Esophagus mucosa (tissue), 1 donor: ENCODE measurements at places on chromosomes 12 and 14. TPM values are rescaled to one million over a fixed set of nuclear protein-coding genes. Genes with fewer than 3 reads are reported as not detected.

Gene BCL2L14
- 0.24 TPM for total RNA-seq

Gene MMAB
- total RNA-seq: 74.2 TPM

Gene SRGAP1
- 5.8 TPM for total RNA-seq

Gene LRRC43
- 0.12 TPM for total RNA-seq

Gene PAPLN
- total RNA-seq: 5.1 TPM

Gene LEMD3
- total RNA-seq: 14.1 TPM

Gene C2CD5
- total RNA-seq: 19.1 TPM

DNA sequence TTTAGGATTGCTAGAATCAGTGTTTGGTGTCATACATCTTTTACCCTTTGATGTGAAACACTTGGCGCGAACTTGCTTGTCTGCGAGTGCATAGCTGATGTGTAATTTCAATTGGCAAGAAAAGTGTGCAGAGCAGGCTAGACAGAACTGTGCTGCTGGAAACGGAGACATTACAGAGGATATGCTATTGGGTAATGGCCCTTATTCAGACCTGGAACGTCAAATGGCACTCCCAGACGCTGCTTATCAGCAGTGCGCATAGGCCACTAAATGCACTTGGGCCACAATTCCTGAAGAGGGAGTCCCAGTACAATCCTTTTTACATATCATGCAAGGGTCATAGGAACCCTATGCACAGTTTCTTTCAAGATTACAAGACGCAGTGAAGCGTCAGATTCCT, 15.7 kb upstream of the SLC10A1 start:
- peak; percentile 62 for ATAC-seq

DNA sequence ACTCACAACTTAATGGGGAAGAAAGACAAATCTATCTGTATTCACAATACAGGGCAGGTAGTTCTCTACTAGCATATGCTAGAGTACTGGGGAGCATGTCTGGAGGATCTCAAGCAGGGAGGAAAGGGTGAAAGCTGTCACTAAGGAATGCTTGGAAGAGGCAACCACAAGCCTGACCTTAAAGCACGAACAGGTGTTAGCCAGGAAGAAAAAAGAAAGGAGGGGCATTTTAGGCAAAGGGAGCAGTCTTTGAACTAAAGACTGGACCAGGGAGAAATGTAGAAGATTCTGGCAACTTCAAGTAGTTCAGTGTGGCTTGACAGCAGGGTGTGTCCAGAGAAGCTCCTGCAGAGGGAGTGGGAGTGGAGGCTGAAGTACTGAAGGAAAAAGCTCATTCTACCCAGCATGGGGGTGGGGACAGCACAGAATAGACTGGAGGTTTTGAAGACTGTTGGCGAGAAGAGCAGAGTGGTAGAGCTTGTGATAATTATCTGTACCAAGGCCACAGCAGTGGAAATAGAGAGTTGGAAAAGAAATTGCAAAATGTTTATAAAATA, 50.9 kb downstream of the AP5M1 start:
- no peak for ATAC-seq

DNA sequence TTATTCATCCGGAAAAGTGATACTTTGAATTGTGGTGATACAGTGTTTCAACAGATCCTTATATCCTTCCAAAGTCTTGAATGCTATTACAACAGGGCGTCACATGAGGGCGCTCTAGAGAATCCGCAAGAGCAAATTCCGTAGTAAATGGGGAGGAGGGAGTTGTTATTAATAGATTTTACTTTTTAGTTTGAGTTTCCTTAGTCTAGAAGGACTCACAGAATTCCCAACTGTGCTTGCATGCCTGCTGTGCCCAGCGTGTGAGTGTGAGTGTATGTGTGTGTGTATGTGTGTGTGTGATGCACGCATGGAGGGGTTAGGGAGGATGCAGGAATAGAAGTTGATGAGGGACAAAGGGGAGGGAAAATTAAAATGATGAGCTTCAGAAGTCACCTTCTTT, 375.3 kb downstream of the C12orf75 start:
- ATAC-seq: peak; percentile 23

GRCh38 chr14:71448431-71449315, 483.6 kb upstream of the RGS6 start:
- peak; percentile 77 for ATAC-seq

DNA sequence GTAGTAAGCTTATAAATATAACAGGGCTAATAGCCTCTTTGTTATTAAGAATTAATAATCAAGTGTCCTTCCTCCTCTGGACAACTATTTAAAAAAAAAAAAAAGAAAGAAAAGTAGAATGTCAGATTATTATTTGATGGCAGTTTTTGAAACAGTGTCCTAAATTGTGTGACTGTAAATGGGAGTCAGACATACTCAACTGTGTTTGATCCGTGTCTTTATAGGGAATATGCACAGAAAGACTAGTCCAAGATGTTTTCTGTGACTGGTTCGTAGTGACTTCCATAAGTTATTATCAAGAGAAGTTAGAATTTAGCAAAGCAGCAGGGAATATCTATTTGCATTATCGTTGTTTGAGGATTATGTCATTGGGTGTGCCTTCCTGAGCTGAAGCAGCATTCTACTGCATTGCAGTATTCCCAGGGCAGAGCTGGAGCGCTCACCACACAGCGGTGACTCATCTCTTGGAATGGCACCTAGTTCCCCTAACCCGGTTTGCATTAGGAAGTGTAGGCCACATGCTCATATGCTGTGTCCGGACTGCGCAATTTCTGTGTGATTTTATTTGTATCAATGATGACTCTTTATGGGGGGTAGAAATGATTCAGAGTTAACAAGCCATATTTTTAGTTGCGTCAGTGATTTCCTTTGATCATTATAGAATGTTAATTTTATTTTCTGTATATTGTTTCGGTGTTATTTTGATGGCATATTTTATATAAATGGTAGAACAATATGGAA, 7.9 kb downstream of the DYNC1H1 start:
- ATAC-seq: peak; percentile 99

GRCh38 chr12:50066402-50066801, 9.0 kb downstream of the ASIC1 start:
- ATAC-seq: no peak

DNA sequence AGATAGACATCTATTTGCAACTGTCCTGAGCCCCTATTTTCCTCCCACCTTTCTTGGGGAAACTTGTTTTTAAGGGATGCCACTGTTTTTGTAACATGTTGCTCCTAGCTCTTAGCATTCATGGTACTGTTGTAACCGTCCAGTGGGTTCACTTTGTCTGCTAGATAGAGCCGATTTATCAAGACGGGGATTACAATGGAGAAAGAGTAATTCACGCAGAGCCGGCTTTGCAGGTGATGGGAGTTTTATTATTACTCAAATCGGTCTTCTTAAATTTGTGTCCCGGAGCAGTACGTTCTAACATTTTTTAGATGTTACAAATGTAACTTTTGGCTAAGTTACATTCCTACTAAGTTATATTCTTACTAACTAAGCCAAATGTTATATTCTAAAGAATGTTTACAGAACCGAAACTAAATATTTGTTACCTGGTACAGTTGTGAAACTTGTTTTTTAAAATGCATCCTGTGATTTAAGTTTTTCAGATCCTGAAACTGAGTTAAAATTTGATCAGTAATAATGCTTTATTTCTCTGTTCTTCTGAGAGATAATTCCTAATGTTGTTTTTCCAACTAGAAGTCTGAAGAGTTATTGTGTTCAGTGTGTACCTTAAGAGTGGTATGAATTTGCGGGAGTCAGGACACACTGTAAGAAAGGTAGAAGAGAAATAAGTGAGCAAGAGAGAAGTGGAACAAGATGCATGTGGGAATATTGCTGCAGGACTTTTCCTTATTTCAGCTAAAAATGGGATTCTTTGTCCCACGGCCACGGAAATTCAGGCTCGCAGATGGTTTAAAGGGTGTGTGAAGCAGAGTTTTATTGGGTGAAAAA, 20.6 kb upstream of the CLEC2D start:
- peak; percentile 3 for ATAC-seq

- no peak for ATAC-seq
Observed at GRCh38 chr12:80212938-80213645, 113.8 kb downstream of the OTOGL start.

DNA sequence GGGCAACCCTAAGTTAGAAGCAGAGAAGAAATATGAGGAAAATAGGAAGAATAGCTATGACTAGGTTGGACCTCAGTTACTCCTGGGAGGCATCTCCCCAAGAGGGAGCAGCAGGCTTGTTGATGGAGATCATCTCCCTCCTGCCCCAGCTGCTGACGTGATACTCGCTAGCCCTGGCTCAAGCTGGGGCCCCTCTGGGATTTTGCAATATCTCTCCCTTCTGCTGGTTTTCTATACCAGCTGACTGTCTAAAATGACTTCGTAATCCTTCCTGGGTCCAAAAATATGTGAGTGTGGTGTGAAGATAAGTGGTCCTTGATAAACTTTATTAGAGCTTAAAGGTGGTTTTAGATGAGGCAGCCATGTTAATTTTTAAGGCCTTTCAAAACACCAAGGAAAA, 4.5 kb upstream of the HECTD4 start:
- no peak for ATAC-seq

DNA sequence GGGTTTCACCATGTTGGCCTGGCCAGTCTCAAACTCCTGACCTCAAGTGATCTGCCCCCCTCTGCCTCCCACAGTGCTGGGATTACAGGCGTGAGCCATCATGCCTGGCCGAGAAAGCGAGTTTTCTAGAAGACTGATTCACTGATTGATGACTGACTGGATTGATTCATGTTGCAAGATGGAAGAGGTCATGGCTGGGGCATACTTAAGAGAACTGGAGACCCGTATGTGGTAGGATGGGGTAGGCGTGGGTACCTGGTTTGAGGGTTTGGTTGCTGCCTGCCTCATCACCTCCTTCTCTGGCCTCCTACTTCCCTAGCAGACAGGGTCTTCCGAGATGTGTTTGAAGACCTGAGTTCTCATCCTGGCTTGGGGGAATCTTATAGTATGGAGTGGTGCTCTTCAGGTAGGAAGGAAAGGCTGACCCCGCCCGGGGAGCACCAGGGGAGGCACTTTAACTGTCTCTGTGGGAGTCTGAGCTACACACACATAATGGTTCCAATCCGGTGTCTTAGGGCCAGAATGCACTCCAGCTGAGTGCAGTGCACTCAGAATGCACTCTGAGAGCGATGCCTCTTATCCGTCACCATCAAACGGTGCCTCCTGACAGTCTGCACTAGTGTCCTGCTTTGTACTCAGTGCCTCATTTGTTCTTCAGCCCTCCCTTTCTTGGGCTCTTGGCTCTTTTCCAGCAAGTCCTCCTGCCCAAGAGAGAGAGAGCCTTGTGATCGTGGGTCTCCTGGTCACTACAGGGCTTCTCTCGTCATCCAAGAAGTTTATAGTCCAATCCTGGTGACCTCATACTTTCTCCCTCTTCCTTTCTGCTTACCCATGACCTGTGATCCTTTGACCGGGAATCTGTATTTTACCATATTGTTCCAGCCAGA, 19.7 kb downstream of the PLEKHG3 start:
- ATAC-seq: peak; percentile 19

DNA sequence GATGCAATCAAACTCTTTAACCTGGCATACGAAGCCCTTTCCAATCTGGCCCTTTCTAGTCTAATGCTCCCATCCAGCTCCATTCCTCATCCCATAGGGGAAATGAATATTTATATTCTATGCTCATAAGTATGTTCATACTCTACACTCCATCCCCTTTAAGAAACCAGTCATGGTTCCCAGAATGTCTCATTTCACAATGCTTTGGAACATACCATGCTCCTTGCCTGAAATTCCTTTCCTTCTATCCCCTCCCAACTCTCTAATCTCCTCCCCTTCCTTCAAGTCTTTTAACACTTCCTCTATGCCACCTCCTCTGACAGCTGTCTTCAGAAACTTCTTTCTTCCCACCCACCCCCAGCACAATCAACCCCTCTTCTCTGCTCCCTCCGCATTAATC, 207.0 kb upstream of the CAND1 start:
- no peak for ATAC-seq

- ATAC-seq: peak; percentile 2
Observed at GRCh38 chr12:6620137-6620884, 13.1 kb upstream of the CHD4 start.

DNA sequence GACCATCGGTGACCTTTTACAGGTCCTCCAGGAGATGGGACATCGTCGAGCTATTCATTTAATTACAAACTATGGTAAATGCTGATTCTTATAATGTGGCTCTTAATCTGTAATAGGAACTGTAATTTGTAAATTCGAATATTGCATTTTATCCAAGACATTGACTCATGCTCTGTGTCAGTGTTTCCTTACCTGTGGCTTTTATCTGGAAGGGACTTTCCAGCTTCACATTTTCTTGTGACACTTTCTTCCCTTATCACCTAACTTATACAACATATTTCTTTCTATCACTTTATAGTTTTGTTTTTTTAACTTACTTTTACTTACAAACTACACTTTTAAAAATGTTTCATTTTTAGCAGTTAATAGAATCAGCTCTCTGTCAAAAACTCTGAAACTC, 14.8 kb downstream of the IRAK3 start:
- ATAC-seq: no peak

GRCh38 chr12:75814851-75815754, 216.5 kb downstream of the PHLDA1 start:
- ATAC-seq: peak; percentile 62

DNA sequence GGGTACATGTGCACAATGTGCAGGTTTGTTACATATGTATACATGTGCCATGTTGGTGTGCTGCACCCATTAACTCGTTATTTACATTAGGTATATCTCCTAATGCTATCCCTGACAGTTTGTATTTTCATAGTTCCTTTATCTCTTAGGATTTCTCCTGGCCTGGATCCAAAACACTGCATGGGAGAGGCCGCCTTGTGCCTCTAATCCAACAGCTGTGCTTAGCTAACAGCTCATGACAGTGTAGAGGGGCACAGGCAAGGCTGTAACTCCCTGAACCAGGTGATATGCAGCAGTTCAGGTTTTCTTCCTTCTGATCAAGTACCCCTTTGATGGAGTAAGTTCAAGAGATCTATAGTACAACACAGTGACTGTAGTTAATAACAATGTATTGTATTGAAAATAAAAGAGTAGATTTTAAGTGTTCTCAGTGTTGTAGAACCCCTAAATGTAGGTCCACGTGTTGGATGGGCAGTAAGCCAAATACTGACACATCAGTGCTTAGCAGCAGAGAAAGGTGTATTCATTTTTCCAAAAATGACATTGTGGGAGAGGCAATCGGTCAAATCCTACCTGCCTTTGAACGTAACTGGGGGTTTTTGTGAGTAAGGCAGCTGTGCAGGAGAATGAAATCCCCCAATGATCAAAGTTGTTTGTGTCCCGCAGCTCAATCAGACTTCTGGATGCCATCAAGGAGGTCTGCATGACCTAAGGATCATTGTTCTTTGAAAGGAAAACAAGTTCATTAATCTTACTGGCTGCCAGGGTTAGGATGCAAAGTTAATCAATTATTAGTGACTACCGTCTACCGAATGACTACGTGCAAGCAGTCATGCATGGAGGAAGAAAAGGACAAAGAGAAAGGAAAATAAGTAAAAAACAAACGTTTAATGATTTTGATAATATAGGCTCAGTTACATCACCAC, 89.3 kb upstream of the FGD4 start:
- ATAC-seq: no peak

GRCh38 chr14:92513966-92514843, 624 bp downstream of the RIN3 start:
- ATAC-seq: peak; percentile 30

DNA sequence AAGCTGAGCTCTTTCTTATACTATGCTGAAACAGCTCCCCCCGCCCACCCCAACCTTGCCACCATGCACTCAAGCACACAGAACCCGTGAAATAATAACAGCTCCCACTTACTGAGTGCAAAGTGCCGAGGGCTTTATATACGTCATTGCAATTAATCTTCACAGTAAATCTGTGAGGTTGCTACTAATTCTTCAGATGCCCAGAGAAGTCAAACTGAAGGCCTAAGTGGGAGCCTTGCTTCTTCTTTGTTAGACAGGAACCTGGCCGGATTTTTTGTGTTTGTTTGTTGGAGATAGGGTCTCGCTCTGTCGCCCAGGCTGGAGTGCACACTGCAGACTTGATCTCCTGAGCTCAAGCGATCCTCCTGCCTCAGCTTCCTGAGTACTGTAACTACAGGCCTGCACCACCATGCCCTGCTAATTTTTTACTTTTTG, 34.0 kb downstream of the VCPKMT start:
- peak; percentile 65 for ATAC-seq
